Common myeloid progenitor, CD34-positive (primary cell): ENCODE measurements at places on chromosomes 5 and 9.

DNA sequence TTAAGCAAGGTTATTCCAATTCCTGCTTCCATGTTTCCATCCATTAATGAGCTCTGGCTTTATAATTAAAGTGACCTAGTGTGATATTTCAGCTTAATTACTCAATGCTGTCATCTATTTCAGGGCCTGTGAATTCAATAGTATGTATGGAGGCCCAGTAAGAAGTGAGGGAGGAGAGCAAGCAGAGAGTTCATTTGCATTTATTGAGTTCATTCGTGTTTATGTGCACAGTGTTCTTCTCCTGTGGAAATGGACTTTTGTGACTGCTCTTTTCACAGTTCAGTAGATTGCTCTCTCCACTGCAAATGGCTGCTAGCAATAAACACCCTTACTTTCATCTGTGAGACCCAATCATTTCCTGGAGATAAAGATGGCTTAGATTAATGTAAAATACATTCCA is 130.9 kb downstream of the CEMIP2 start:
- no peak for DNase-seq

- no peak for DNase-seq
Observed at GRCh38 chr9:25684321-25684720, 6.1 kb upstream of the TUSC1 start.

DNA sequence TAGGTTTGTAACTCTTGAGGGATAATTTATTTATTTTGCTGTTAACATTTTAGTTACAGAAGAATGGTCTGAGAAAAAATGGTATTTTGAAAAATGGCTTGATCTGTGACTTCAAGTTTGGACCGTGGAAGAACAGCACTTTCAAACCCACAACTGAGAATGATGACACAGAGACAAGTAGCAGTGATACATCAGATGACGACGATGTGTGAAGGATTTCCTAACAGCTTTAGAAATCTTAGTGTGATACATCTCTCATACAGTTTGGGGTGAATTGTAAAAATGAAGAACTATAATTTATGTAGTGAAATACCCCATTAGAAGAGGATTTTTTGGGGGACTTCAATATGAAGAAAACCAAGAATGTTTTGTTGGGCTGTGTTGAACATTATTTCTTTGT is 88.7 kb downstream of the GPBP1 start:
- DNase-seq, result no peak

DNA sequence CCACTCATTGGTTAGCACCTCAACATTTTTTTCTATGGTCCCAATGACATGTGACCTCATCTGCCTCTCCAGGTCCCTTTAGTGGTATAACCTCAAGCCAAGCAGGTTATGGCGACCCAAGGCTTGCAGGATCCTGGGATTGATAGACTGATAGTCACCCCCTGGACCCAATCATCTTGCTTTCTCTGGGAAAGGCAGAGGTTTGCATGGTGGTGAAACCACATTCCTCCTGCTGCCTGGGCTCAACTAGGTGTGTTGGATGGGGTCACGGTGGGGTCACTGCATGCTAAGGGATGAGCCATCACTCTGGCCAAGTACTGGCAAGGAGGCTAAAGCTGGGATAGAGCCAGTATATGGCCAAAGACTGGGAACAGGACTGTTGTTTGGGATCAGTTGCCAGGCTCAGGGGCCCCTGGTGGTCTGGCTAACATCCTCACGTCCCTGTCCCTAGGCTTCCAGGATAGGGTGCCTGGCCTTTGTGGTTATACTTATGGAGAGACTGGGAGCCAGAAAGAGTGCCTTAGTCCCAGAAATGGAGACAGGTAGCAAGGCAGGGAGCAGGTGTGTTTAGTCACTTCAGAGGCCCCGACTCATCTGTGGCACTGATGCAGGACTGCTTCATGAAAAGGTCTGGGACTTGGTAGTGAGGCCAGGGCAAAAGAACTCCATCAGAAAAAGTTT is 4.6 kb upstream of the SMIM32 start:
- no peak for DNase-seq

DNA sequence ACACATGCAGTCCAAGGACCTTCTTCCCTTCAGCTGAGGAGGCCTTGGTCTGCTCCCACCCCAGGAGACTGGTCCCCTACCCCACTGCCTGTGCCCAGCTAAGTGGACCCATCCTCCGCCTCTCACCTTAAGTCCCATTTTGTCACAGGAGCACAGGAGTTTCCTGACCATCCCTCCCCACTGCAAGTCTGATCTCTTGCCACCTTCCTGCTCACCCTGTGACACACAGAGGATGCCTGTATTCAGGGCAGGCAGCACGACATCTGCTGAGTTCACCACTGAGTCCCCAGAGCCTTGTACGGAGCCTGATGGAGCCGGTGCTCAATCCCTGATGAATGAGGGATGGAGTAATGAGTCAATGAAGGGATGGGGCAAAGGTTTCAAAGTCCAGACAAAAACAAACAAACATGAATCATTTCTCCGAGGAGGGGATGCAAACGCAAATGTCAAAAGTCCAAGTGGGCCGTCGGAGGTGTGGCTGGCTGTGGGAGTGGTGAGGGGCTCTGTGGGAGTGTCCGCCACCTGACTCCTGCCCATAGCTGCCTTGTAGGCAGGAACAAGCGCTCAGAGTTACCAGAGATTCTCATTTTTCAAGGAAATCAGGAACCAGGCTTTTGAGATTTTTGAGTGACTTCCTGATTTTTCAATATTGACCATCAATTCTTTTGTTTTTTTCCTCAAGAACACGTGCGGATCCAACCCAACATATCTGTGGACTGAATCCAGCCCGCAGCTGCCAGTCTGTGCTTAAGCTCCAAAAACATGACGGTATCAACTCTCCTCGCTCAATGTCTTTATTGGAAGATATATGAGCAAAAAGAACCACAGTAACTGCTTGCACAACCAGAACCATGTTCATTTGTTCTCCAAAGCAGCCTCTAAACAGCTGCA is 4.4 kb downstream of the RAPGEF1 start:
- no peak for DNase-seq

- no peak for DNase-seq
Observed at GRCh38 chr9:91660521-91660920, 236.9 kb upstream of the NFIL3 start.

GRCh38 chr9:136518623-136519022 is 27.2 kb downstream of the NOTCH1 start:
- no peak for DNase-seq

DNA sequence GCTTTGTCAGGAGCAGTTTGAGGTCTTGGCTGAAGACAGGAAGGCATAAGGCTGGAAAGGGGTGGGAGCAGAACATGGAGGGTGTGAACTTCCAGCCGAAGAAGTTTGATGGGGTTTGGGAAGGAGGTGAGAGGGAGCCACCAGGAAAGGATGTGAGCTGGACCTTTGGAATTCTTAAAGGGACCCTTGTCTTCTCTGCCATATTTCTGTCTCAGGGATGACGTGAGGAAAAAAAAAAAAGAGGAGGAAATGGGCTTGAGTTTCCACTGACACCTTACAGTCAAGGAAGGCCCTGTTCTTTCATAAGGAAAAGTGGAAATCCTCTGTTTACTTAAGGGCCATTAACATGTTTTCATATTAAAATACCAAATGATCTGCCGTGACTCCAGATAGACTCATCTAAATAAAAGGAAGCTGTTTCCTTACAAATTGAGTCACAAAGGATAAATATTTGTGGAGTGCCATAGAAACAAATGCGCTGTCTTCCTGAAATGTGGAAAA is 132.1 kb downstream of the PALM2AKAP2 start:
- no peak for DNase-seq

DNA sequence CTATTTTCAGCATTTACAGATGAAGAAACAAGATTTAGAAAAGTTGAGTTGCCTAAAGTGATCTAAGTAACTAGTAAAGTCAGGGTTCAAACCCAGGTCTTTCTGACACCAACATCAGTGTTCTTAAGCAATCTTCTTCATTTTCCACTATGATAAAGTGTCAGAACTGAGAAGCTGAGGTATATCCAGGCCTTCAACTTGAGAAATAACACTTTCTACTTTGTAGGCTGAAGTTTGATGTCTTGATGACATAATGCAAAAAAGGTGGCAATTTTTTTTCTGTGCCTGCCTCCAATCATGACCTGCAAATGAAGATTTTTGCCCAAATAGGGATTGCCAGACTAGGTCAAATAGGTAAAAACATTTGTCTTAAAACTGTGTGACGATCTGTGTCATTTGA is 81.3 kb downstream of the NR3C1 start:
- no peak for DNase-seq

GRCh38 chr5:136615251-136616119 is 250.1 kb upstream of the TRPC7 start:
- no peak for DNase-seq
